SK-N-SH treated with all-trans-retinoic acid at 6 μM for 48 hours (cell line): ENCODE measurements at places on chromosomes 13 and 19.

GRCh38 chr19:45884682-45885555 lies 1.0 kb downstream of the IRF2BP1 start:
- no peak; the same call in 2 of the 3 replicates for ATAC-seq

- ATAC-seq = peak; percentile 46
These were observed 11.6 kb downstream of the SHKBP1 start for GRCh38 chr19:40588110-40588854.

DNA sequence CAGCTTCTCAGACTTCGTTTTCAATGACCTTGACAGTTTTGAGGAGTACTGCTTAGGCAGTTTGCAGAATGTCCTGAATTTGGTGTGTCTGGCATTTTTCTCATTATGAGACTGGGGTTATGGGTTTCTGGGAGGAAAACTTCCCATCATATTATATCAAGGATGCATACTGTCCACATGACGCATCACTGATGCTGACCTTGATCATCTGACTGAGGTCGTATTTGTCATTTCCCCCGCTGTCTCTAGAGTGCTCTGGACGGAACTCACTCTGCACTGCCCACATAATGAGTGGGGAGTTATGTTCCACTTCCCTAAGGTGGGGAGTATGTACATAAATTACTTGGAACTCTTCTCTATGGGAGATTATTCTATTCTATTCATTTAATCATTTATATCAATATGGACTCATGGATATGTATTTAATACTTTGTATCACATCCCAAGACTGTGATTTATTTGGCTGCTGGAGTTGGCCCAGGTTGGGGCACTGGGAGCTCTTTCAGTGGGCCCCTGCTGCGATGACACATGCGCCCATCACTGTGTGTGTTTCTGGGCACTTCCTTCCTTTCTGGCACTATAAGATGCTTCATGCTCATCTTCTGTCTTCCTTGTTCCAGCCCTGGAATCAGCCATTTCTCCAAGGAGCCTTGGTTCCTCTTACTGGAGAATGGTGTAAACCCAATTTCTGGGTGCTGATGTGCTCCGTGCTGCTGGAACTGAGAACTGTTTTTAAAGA lies 138.6 kb downstream of the MIPEP start:
- peak; percentile 61 for ATAC-seq

DNA sequence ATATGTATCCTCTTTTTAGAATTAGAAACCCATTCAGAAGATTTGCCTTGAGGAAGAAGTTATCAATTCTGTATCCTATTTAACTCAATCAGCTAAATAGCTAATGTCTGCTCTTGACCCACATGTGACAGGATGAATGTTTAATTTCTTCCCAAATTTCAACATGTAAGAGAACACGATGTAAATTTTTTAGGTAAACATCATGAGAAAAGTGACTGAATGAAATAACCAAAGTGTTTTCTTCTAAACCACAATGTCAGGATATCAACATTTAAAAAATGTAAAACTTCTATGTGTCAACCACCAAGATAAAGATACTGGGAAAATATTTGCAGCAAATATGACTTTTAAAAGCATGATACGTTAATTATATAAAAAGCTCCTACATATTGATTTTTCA lies 302.4 kb downstream of the DCT start:
- ATAC-seq = no peak

DNA sequence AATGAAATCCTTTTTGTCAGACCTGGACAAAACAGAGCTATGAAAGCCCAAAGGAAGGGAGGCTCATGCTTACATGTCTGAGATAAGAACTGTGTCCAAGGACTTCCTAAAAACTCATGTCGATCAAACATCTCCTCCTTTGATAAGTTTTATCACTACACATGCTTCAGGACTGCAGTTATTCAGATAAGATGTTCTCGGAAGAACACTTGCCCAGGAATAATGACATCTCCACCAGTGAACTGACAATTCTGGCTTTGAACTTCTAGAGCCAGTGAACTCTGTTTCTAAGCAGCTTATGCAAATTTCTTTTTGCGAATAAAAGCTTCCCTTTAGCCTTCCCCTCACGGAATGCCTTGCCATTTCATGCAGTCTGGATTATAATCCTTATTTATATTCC lies 561.6 kb downstream of the TBC1D4 start:
- ATAC-seq = no peak

DNA sequence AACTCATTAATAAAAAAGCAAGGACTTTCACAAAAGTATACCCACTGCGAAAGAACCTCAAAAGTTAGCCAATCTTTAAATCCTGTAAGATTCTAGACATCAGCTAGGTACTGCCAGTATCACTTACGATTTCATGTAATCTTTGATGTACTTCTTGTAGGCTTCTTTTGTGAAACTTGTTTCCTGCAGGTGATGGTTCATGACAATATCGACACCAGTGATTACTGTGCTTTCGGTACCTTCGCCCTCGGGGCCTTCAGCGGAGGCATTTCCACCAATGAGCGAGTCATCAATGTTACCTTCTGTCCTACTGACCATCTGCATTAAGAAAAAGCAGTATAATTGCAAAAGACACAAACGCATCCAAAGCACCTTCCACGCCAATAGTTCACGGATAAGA lies 1.1 kb downstream of the TPT1 start:
- no peak for ATAC-seq

- ATAC-seq = no peak
These were observed 14.4 kb downstream of the LILRB4 start for GRCh38 chr19:54677217-54677616.

DNA sequence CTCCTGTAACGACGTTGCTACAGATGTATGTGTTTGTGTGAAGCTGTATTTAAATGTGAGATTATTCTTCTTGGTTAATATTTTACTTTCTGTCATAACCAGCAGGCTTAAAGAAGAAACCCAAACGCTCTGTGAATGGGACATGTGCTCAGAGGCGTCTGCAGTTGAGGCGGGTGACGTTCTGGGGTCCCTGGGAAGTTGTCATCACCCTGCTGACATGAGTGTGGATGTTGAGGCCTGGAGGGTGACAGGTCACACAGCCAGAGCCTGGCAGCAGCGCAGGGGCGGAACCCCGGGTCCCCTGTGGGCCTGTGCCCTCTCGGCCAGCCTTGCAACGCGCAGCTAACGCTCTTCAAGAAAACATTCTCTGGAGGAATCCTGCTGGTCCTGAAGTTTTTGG lies 16.6 kb downstream of the RASA3 start:
- no peak for ATAC-seq

GRCh38 chr13:24627090-24627714 lies 53.0 kb upstream of the ATP12A start:
- peak; percentile 58; the same call in 2 of the 3 replicates for ATAC-seq

DNA sequence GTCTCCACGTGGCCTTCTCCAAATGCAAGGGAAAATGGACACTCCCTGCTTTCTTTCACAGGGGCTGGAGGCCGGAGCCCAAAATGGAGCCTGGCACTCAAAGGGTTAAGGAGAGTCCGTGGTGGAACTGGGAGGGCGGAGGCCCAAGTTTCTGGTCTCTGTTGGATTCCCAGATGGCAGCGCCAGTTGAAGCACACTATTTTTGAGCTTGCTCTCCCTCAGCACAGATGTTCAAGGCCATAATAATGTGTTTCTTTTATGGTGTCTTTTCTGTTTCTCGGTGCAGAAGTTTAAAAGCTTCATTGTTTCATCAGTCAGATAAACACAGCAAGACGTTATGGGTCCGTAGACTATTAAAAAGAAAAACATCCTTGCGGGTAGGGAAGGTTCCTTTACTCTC lies 67.6 kb downstream of the TNFRSF19 start:
- ATAC-seq = no peak

DNA sequence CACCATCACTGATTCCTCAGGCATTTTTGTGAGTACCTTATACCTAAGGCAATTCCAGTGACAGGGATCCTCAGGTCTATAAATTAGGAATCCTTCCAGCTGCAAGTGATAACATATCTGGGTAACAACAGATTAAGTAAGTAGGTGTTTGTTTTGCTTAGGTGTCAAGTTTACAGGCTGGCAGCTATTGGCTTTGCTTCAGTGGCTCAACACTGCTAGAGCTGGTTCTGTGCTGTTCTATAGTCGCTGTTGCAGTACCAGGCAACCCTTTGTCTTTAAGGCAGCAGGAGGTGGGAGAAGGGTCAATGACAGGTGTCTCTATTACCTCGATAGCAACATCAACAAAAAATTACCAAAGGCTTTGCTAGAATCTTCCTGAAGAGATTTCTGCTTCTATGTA lies 27.0 kb downstream of the SLC10A2 start:
- ATAC-seq = no peak

DNA sequence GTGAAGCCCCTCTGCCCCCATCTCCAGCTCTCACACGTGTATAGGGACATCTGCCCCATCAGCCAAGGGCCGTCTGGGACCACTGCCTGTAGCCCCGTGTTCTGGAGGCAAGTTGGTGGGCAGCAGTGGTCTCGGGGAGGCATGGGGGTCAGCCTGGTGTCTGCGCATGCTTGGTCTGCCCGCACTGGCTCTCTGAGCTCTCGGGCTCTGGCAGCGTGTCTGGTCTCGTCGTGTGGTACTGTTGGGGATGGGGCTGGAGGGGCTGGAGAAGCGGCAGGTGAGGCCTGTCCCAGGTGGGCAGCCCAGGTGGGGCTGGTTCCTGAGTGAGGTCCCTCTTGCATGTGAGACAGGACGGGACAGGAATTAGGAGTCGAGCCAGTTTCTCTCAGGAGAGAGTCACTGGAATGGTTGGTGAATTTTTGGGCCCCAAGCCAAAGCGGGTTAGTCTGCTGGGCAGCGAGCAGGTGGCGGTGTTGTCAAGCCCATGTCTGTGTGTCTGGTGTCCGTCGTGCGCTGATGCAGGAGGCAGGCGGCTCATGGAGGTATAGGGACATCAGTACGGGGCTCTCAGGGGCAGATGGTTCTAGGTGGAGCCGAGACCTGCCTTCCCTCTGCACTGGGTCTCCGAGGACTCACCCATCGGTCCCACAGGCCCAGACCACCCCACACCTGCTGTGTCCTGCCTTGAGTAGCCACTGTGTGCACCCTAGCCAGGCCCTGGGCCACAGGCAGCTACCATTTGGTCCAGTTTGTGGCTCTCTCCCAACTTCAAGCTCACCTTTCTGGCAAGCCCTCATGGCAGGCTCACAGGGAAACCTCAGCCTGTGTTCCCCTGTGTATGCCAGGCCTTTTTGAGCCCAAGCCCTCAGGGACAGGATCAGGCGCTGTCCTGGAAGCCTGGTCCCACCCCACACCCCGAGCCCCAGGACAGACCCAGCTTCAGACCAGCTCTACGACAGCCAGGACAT lies 18.2 kb downstream of the COMP start:
- ATAC-seq = no peak
